ENCODE measurements at places on chromosomes 5 and 9.

- DNase-seq, result no peak
Observed at GRCh38 chr9:134483361-134484184, 157.3 kb downstream of the RXRA start.

DNA sequence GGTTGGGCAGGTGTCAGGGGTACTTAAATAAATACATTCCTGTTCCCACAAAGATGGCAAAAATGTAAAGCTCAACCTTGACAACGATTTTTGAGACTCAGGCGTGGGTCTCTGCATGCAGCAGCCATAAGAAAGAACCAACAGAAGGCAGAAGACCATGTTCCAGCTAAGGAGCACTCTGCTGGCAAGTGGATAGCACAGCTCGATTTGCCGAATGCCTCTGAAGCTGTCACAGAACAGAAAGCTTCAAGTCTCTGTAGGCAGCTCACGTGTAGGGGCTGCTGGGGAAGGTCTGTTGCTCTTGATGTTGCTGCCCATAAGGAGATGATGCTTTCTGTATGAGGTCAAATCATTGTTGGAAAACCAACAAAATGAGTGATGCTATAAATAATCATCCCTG lies 119.6 kb upstream of the GRIN3A start:
- DNase-seq, result no peak

DNA sequence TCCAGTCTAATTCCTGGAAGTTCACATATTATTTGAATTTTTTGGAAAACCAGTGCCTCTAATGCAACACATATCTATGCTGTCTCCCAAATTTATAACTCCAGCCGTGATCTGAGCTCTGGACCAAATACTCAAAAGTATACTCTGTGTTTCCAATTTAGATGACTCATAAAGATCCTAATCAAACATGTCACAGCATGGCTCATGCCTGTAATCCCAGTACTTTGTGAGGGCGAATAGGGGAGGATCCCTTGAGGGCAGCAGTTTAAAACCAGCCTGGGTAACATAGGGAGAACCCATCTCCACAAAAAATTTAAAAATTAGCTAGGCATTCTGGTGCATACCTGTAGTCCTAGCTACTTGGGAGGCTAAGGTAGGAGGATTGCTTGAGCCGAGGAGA lies 388.0 kb downstream of the CDH12 start:
- DNase-seq, result no peak

DNA sequence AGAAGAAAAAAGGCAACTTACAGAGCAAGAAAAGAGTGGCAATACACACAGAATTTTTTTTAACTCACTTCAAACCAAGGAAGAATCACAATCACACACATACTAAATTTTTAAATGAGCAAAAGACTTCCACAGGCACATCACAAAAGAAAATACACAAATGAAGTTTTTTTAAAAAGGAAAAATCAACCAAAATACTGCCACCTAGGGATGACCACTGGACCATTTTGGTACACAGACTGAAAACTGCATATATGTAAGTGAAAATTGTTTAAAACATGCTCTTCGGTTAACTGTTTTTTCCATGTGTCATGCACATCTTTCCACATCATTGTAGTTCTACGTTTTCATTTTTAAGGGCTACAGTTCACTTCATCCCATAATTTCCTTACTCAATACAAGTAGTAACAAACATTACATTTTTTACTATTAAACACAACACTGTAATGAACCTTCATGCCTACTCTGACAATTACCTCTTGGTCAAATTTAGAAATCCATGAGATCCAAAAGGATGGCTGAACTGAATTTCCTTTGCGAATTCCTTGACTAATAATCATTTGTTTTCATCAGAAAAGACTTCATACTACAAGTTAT lies 79.0 kb downstream of the FBXW11 start:
- DNase-seq, result no peak

DNA sequence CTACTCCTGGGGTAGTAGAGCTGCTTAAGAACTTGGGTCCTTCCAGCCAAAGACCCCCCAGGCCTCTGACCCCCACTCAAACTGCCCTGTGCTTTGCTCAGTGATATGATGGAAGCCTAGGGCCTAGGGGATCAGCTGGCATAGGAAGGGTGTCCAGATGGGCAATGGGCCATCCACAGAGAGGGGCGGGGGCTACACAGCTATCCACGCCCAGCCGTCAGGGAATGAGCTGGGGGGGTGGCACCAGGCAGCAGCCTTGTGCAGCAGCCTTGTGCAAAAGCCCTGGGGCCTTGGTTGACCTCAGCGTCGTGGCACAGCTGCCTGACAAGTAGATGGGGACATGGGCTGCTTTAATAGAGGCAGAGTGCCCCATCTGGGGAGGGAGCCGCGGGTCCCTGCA lies 43.2 kb downstream of the DAB2IP start:
- DNase-seq, result no peak

- DNase-seq, result no peak
Observed at GRCh38 chr9:81202292-81202691, 487.1 kb downstream of the TLE1 start.

GRCh38 chr9:112239284-112239683 lies 64.2 kb upstream of the SUSD1 start:
- DNase-seq, result no peak

GRCh38 chr5:55699041-55699688 lies 13.0 kb downstream of the SLC38A9 start:
- DNase-seq, result no peak

DNA sequence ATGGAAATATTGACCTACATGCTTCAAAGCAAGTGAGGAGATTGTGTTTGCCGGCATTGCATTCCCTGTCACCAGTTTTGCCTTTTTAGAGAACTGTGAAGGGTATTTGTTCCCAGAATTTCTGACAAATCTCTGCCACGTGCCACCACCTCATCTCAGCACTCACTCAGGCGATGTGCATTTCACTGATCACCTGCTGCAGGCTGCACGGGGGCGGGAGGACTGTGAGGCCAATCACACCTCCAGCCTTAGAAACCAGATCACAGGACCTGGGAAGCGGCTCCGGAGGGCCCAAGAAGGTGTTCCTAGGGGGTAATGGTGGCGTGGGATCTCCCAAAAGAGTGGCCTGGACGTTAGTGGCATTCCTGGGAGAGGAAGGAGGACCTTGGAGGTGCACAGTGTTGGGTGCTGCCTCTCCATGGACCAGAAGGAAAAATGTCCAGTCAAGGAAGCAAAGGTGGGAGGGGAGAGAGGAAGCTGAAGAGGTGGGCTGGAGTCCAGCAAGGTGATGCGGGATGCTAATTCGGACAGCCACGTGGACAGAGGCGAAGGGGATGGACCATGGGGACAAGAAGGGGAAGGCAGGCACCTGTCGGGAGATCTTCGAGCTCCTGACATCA lies 63.6 kb upstream of the OLFM1 start:
- no peak for DNase-seq

DNA sequence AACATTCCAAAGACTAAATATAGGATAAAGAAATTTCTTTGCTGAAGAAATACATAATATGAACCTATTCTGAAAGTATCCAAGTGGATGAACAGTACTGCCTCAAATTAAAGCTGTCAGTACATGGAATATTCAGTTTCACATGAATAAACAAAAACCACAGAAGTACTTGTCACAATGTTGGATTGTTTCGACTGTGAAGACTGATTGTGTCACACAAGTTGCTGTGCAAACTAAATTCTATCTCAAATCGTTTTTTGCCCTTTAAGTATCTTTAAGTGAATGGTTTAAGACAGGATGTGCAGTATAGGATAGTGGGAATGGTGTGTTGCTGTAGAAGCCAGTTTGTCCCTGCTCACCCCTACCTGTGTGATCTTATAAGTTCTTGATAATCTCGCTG lies 137.4 kb upstream of the OTULINL start:
- no peak for DNase-seq

DNA sequence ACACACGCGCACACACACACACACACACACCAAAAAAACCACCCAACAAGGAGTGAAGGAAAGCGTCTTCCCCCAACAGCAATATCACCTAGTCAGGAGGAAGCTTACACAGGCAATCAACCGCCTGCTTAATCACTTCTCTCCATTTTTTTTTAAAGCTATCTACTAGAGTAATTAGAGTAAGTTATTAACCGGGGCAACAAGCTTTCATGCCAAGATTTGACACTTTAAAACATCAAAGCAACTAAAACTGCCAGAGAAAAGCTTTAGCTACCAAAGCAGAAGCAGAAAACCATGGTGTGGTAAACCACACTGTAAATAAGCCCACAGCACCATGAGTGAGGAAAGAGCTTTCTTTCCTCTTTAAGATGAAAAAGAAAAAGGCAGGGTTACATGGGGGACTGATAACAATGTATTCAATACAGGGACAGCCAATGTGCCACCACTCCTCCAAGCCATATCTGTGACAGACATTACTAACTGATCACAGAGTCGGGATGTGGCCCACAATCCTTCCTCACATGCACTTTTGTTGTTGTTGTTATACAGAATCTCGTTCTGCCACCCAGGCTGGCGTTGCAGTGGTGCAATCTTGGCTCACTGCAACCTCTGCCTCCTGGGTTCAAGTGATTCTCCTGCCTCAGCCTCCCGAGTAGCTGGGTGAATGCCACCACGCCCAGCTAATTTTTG lies 282.1 kb downstream of the CRB2 start:
- no peak for DNase-seq

DNA sequence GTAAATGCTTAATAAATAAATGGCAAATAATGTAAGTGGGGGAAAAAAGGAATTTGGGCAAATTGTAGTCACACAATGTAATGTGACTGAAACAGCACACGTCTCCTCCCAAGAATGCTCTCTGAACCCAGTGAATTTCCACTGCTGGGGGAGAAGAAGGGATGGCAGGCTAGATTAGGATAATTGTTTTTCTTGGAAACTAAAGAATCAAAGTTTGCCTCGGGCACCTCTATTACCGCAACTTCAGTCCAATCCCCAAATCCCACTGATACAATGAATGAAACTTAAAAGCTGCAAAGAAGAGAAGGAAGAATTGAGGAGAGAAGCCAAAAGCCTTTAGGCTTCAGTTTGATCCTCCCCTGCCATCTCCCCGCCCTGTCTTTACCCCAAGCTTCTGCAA lies 423.2 kb upstream of the PAPPA start:
- no peak for DNase-seq

DNA sequence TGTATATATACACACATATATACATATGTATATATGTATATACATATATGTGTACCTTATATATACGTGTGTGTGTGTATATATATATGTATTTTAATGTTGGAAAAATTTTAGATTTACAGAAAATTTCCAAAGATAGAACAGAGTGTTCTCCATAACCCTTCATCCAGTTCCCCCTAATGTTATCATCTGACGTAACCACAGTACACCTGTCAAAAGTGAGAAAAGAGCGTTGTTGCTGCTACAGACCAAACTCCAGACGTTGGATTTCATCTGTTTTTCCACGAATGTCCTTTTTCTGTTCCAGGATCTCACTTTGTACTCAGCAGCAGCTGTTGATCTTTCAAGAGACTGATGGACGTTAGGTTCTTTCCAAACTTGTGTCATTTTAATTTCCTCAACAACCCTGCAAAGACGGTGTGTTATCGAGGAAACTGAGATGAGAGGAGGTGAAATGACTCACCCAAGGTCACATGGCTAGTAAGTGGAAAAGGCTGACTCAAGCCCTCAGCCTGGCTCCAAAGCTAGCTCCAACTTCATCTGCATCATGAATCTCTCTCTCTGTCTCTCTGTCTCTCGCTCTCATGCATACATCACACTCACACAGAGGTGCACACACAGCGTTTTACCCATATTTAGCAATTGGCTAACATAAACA lies 17.0 kb upstream of the NTNG2 start:
- no peak for DNase-seq

GRCh38 chr9:93302586-93303257 lies 118.8 kb downstream of the WNK2 start:
- no peak for DNase-seq

DNA sequence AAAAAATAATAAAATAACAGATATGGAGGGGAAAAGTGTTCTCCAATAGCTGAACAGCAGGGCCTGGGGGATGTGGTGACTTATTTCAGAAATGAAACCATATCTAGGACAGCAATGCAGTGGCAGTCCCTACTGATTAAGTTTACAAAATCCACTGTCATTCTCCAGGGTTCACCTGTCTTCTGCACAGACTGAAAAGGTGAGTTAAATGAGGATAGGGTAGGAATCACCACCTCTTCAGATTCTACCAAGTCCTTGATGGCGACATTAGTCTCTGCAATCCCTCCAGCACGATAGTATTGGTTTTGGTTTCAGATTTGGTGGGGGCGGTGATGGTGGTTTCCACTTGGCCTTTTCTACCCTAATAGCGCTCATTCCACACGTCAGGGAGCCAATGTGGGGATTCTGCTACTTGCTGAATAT lies 32.3 kb upstream of the NPM1 start:
- no peak for DNase-seq

DNA sequence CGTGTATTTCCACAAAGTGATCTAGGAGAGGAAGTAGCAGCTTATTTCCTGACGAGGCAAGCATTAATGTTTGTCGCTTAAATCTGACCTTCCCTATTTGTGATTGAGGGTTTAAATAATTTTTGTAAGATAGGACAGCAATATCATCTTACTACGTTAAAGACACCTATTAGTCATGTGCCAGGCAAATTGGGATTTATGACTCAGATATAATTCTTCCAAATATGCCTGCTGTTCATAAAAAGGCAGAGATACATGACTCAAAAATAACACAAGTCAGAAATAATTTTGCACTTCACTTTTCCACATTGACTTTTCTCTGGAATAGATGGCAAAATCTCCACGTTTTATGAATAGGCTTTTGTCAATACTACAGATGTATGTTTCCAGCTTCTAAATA lies 43.0 kb upstream of the CDH12 start:
- no peak for DNase-seq

GRCh38 chr9:76143834-76144233 lies 250.4 kb downstream of the RFK start:
- no peak for DNase-seq

GRCh38 chr5:143033535-143034250 lies 263.5 kb downstream of the ARHGAP26 start:
- no peak for DNase-seq

- DNase-seq, result peak; percentile 42
Observed at GRCh38 chr5:177453852-177454396, 7.3 kb downstream of the PRR7 start.

DNA sequence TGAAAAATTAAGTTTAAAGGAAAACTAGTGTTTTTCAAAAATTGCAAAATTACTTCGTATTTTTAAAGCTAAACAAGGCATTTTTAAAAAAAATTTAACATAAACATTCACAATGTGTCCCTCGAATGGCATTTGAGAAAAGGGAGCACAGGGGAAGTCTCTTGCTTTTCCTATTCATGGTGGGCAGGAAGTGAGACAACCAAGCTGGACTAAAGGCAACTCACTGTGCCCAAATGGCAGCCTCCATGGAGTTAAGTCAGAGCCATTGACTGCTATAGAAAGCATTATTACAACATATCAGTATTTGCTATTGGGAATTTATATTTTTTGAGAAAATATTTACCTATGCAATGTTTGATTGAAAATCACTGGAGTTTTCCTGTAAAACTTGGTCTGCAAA lies 8.3 kb downstream of the HNRNPH1 start:
- no peak for DNase-seq

DNA sequence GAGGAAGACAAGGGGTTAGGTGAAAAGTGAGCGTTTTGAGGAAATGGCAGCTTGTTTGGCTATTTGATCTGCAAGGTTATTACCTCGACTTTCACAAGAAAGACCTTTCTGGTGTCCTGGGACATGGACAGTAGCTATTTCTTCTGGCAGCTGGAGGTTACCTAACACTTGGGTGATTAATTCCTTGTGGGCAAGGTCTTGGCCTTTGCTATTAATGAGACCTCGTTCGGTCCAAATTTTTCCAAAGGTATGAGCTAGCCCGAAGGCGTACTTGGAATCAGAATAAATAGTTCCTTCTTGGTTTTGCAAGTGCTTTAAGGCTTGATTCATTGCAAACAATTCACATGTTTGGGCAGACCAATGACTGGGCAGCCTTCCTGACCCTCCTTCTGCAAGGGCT lies 4.9 kb downstream of the GTF3C5 start:
- DNase-seq, result no peak

- DNase-seq, result no peak
Observed at GRCh38 chr9:125973547-125973946, 226.4 kb downstream of the PBX3 start.
